NCI-H1436 treated with DMSO at 0.1 percent for 48 hours (cell line): ENCODE measurements at places on chromosomes 5 and 9.

GRCh38 chr5:126468091-126468490, 44.9 kb downstream of the GRAMD2B start:
- no peak for DNase-seq

- DNase-seq = no peak
These were observed 121.6 kb downstream of the TLR4 start for GRCh38 chr9:117825609-117826347.

GRCh38 chr9:137116728-137117127, 2.2 kb upstream of the DPP7 start:
- no peak for DNase-seq

- DNase-seq = no peak
These were observed 185.0 kb downstream of the DAB2IP start for GRCh38 chr9:121836366-121836885.

GRCh38 chr5:59241119-59241518, 652.4 kb downstream of the PDE4D start:
- DNase-seq = no peak

GRCh38 chr9:113290052-113290607, 13.0 kb downstream of the RNF183 start:
- DNase-seq = no peak

GRCh38 chr9:33244137-33244784, 4.3 kb downstream of the SPINK4 start:
- no peak for DNase-seq

DNA sequence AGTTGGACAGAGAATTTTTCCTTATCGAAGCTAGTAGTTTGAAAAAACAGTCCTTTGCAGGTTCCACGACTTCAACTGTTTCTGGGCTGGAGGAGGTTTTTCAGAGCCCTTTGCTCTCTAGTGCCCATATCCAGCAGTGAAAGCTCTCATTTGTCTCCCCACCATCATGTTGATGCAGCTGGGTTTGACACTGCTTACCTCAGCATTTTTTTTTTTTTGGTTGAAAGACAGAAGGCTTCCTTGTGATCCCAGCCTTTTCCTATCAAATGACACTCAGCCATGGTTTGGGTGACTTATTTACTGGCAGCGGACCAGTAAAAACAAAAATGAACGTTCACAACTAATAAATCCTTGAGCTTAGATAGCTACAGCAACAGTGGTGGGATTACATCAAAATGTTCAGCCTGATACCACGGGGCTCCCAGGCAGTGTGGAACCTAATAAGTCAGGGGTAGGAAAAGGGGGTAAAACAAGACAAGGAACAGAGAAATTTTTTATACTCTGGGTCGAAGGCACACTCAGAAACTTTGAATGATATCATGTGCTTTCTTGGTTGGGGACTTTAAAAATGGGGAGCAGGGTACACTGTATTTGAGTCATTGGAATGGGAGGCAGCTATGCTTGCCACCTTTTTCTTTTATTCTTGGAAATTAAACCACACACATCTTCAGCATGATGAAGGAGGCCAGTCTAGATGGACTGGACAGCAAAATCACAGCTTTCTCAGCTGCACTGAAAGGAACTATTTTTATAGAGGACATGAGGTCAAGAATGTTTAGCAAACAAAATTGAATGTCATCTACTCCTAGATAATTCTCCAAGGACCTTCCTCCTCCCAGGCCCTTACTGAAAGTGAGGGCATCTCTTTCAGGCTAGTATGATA, 308.9 kb upstream of the MPDZ start:
- DNase-seq = no peak

DNA sequence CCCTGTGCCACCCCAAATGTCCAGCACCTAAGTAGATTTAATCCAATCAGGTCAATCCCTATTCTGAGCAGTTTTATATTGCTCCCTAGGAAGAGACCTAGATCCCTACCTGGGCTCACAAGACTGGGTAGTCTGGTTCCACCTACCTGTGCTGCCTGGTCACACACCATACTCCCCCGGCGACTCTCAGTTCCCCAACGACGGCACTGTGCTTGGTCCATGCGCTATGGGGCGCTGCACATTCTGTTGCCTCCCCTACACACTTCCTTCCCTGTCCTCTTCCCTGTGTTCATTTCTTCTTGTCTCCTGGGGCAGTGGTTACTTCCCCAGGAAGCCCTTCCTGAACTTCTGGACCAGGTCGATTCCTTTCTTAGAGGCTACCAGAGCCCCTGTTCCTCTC, 109.9 kb upstream of the IL12B start:
- DNase-seq = no peak

GRCh38 chr9:79237861-79238260, 333.9 kb upstream of the TLE4 start:
- DNase-seq = no peak

GRCh38 chr5:82942083-82942881, 134.9 kb downstream of the TMEM167A start:
- no peak for DNase-seq

- no peak for DNase-seq
These were observed 17.7 kb upstream of the AKNA start for GRCh38 chr9:114405294-114406034.

GRCh38 chr5:172722327-172722815, 48.6 kb downstream of the DUSP1 start:
- no peak for DNase-seq

DNA sequence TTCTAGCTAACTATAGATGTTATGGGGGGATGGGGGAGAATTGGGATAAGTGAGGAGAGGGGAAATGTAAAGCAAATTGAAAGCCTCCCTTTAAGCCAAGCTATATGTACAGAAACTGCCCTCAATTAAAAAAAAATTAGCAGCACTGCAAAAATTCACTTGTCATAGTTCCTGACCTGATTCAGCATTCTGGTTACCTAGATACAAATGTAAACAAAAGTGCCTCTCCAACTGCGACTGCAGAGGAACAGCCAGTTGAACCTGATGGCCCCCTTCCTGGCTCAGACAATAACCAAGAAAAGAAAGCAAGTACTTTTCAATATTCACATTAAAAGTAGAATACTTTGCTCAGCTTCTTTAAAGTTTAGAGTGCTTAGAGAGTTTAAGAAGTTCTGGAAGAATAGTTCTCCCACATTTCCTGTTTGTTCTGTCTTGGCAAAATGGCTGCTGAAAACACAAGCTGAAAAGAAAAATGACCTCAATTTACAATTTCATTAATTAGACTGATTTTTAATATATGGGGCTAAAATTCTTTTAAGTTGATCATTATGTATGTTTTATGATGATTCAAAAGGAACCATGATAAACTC, 1.5 kb downstream of the FAM81B start:
- DNase-seq = no peak

GRCh38 chr5:149932445-149933350, 11.9 kb downstream of the PDE6A start:
- DNase-seq = no peak

DNA sequence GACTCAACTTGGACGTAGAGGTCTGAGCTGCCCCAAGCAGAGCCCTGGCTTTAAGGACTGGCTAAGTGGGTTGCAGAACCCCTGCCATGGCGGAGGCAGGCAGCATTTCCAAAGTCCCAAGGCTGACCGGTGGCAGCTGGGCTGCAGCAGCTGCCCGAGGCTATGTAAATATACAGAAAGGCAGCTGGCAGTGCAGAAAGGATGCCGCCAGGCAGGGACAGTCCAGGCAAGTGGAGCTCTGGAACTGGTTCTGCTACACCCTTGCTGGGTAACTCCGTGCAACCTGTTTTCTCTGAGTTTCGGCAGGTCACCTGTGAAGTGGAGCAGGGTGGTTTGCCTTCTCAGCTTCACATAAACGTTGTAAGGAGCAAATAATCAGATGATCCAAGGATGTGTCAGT, 46.0 kb downstream of the SHB start:
- DNase-seq = no peak

GRCh38 chr5:114634967-114635901, 273.4 kb downstream of the KCNN2 start:
- DNase-seq = no peak

DNA sequence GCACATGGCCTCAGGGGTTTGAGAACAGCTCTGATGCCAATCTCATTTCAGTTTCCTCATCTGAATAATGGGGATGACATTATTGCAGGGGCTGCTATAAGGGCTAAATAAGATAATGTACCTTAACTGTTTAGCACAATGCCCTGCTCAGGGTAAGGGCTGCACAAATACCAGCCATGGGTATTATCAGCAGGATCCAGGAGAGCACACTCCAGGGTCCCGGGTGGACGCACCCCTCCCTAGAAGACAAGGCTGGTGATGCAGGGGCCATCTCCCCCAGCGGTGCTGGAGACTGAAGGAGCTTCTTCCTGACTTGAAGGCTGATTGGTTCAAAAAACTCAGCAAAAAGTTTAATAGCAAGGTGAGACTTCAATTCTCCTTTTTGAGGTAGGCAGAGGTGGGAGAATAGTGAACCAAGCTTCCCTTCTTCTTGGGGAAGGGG, 2.7 kb upstream of the CXXC5 start:
- DNase-seq = no peak

- no peak for DNase-seq
These were observed 7.8 kb upstream of the SLC6A19 start for GRCh38 chr5:1193591-1193985.

GRCh38 chr5:153525536-153525935, 35.1 kb downstream of the GRIA1 start:
- DNase-seq = no peak

GRCh38 chr9:127875306-127875966, 2.0 kb downstream of the AK1 start:
- DNase-seq = no peak

DNA sequence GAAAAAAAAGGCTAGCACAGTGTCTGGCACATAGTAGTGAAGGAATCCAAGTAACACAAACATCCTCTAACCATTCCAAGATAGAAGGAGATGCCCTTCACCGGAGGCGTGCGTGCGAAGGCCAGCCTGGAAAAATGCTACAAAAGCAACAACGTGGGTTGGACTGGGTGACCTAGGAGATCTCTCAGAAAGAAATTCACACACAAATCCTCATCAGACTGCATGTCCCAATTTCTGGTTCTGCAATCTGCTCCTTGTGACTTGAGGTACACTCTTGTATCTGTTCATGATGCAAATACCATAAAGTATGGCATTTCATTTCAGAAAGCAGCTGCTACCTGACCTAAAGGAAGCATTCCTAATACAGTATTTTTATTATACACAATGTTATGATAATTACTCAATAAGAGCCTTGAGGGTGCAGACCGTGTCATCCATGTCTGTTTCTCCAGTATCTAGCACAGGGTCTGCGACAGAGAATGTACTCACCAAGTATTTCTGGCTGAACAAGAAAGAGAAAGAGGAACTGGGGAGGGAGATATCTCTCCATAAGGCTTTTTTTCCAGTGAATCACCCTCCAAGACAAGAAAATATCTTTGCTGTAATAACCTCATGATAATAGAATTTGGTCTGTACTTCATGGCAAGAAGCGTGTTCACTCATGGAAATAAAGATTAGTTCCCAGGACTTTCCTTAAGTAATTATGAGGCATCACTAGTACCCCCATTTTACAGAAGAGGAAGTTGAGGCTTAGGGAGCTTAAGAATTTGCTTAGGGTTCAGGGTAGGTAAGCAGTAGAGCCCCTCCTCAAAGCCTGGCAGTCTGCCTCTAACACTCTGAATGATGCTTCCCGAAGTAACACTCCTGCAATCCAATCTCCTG, 138.3 kb downstream of the CDK5RAP2 start:
- no peak for DNase-seq

DNA sequence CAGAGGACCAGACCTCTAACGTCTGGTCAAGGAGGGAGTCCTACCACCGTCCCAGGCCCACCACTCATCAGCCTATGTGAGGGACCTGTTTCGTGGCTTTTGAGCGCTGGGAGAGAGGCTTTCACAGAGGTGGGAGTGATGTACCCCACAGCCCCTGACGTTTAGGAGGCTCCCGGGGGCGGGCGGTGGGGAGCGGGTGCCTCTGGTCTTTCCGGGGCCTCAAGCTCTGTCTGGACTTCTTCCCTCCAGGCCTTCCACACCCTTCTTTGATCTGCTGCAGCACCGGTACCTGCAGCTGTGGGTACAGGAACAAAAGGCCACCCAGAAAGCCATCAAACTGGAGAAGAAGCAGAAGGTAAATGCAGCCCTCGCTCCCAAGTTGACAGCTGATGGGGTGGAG, 45.1 kb upstream of the BARHL1 start:
- DNase-seq = no peak

GRCh38 chr5:172200476-172200875, 6.5 kb downstream of the EFCAB9 start:
- no peak for DNase-seq

DNA sequence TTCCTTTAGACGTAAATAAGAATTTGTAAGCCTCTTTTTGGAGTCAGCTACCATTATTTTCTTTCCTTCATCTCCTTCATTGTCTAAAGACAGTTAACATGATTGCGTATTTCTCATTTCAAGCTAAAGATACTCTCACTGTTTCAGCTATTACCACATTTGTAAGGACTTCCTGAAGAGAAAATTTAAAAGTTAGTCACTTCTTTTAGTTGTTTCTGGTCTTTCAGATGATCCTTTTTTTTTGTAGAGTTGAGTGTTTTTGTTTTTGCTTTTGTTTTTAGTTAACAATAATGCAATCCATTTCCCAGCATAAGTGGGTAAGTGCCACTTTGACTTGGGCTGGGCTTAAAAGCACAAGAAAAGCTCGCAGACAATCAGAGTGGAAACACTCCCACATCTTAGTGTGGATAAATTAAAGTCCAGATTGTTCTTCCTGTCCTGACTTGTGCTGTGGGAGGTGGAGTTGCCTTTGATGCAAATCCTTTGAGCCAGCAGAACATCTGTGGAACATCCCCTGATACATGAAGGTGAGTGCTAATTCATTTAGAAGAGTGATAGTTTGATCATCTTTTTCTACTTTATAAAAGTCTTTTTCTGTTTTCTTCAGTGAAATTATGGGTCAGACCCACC, 2.0 kb downstream of the IL31RA start:
- DNase-seq = no peak

- no peak for DNase-seq
These were observed 482.9 kb downstream of the TMEM38B start for GRCh38 chr9:106177216-106177615.

DNA sequence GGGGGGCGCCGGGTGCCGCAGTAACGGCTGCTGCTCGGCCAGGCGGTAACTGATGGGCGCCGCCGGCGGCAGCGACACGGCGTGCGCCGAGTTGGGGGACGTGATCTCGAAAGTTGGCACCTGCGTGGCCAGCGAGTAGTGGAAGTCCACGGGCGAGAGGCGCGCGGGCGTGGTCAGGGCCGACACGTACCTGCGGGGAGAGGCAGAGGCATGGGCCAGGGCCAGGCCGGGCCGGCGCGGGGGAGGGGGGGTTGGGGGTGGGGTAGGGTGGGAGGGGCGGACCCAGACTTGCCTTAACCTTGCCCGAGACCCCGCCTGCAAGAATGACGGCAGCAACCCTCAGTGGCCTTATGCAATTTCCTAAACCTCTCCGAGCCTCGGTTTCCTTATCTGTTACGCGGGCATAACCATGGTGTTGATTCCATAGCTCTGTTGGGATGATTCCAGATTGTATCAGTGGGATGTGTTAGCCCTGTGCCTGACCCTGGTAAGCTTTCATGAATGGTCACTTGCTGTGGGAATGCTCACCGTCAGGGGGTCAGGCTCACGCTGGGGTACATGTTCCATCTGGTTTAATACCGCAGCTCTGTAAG, 53.0 kb downstream of the PSD2 start:
- DNase-seq = no peak

- no peak for DNase-seq
These were observed 94.2 kb downstream of the BARX1 start for GRCh38 chr9:93860694-93861658.

GRCh38 chr5:56535347-56535746, 280.0 kb upstream of the MAP3K1 start:
- DNase-seq = no peak
